CD4-positive, alpha-beta memory T cell (primary cell): ENCODE measurements at places on chromosomes 11 and 22. TPM values are rescaled to one million over a fixed set of nuclear protein-coding genes. Genes with fewer than 3 reads are reported as not detected.

- H3K27me3 ChIP-seq: no peaks in the 10 kb centered on the region
- no peak overlapping the region for H3K4me3 ChIP-seq
- H3K27ac ChIP-seq: no peak overlapping the region
- no peaks in the 10 kb centered on the region for H3K4me1 ChIP-seq
- no peaks in the 10 kb centered on the region for H3K36me3 ChIP-seq
- peak; percentile 45 for DNase-seq
Measured at GRCh38 chr11:72446929-72447769, 12.8 kb upstream of the CLPB start.

GRCh38 chr11:114196997-114197703 lies 99.0 kb upstream of the NNMT start:
- no peak overlapping the region for H3K4me3 ChIP-seq
- H3K36me3 ChIP-seq: no peaks in the 10 kb centered on the region
- no peak overlapping the region for H3K27ac ChIP-seq
- H3K4me1 ChIP-seq: peaks cover 8% of the 10 kb centered on the region
- no peaks in the 10 kb centered on the region for H3K27me3 ChIP-seq

GRCh38 chr11:125201525-125202141 lies 37.1 kb downstream of the PKNOX2 start:
- H3K27ac ChIP-seq: no peak overlapping the region
- no peaks in the 10 kb centered on the region for H3K27me3 ChIP-seq
- H3K4me1 ChIP-seq: no peaks in the 10 kb centered on the region

- peaks cover 44% of the 10 kb centered on the region for H3K4me1 ChIP-seq
- peak overlapping the region; percentile 89 for H3K4me3 ChIP-seq
- H3K27ac ChIP-seq: peak overlapping the region; percentile 73
- no peaks in the 10 kb centered on the region for H3K27me3 ChIP-seq
- H3K36me3 ChIP-seq: peaks cover 48% of the 10 kb centered on the region
- DNase-seq: peak; percentile 61
Measured at GRCh38 chr11:62573006-62573591, 592 bp downstream of the EEF1G start.

- DNase-seq: no peak
- H3K27ac ChIP-seq: peak overlapping the region; percentile 81
- peaks cover 16% of the 10 kb centered on the region for H3K36me3 ChIP-seq
- peaks cover 27% of the 10 kb centered on the region for H3K4me1 ChIP-seq
- H3K4me3 ChIP-seq: peak overlapping the region; percentile 18
- H3K27me3 ChIP-seq: no peaks in the 10 kb centered on the region
Measured at GRCh38 chr11:119092880-119093842, 8.5 kb downstream of the HMBS start.

- H3K27me3 ChIP-seq: no peaks in the 10 kb centered on the region
- no peak overlapping the region for H3K4me3 ChIP-seq
- H3K27ac ChIP-seq: no peak overlapping the region
- DNase-seq: no peak
- H3K4me1 ChIP-seq: peaks cover 16% of the 10 kb centered on the region
Measured at GRCh38 chr11:130150790-130151189, 8.8 kb upstream of the ST14 start.

Gene NCR3LG1
- total RNA-seq: 3.1 TPM

GRCh38 chr22:23123804-23124254 lies 18.0 kb downstream of the RSPH14 start:
- H3K4me3 ChIP-seq: no peak overlapping the region
- H3K27me3 ChIP-seq: no peaks in the 10 kb centered on the region
- H3K4me1 ChIP-seq: peaks cover 15% of the 10 kb centered on the region
- no peaks in the 10 kb centered on the region for H3K36me3 ChIP-seq

DNA sequence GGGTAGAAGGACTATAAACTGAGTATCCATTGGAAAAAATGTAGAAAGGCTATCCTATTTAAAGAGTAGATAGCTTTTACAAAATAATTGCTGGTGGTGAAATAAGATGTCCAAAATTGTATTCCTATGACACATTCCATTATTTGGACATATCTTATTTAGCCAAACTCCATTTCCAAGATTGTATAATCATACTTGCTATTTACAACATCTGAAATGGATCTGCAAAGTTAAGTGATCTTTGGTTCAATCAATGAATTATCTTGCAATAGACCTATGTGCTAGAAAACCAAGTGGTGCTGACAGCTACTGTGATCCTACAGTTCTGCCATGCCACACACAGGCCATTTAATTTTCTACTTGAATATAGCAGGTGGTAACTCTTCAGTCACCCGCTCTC lies 11.0 kb upstream of the BLID start:
- H3K4me1 ChIP-seq: no peaks in the 10 kb centered on the region
- no peak for DNase-seq
- H3K27ac ChIP-seq: no peak overlapping the region

Gene MCAM
- 0.28 TPM for total RNA-seq

DNA sequence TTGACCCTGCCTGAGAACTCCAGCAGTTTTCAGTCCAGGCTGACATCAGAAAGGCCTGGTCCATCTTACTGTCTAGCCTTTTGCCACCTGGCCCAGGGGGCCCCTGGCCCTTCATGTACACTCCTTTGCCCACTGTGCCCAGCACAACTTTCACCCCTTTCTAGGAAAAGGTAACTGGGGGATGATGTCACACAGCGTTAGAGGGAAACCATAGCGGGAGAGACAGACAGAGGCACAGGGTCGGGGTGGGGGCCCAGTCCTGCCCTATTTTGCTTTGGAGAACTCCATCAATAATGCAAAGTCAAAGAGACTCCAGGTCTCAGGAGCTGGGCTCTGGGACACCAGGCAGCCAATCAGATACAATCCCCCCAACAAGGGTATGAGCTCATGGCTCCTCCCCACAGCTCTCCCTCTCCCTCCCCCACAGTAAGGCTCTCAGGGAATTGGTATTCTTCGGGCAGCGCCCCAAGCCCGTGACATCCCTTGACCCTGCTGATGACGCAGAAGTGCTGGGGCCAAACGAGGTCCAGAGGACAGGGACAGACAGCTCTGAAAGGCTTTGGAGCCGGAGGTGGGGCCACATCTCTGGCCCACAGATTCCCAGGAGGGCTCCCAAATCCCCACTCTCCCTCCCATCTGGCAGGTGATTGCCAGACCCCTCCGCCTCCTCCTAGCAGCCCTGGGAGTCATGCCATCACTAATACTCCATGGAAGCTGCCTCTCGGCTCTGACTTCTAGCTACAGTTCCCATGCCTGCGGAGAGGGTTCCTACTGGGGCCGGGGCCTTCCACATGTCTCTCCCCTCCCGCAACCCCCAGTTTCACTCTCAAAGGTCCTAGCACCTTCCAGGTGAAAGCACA lies 5.9 kb downstream of the USP2 start:
- no peak for DNase-seq
- H3K4me1 ChIP-seq: peaks cover 19% of the 10 kb centered on the region
- no peak overlapping the region for H3K4me3 ChIP-seq

Gene PRAME
- not detected for total RNA-seq
